Uterus (tissue), 4 donors: ENCODE measurements at places on chromosomes 11 and 22. TPM values are rescaled to one million over a fixed set of nuclear protein-coding genes. Genes with fewer than 3 reads are reported as not detected.

Gene IL10RA
- 6.8 TPM for total RNA-seq

DNA sequence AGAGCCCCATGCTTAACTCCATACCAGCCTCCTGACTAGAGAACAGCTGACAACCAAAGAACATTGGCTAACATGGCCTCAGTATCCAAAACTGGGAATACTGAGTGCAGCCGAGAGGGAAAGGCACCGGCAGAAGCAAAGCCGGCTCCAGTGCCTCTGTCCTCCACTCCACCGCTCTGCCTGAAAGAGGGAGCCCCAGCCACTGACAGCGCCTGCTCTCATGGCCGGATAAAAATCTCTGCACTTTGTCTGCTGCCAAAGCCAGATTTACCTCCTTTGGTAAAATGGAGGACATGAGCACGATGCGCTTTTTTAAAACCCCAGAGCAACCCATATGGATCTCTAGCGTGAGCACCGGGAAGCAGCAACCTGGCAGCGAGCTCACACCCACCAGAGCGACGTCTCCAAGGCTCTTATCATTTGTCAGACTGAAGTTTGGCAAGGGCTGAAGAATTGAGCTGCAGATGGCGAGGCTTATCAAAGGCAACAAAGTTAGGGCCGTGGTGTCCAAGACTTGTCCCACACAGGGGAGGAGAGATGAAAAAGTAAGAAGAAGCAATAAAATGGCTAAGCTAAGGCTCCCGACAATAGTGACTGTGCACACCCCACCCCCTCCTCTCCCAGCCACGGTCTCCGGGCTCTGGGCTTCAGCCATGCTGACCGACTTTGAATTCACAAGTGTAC is 71.4 kb downstream of the EFCAB6 start:
- no peak overlapping the region for H3K4me3 ChIP-seq
- H3K27me3 ChIP-seq = no peaks in the 10 kb centered on the region
- H3K36me3 ChIP-seq = no peaks in the 10 kb centered on the region
- no peaks in the 10 kb centered on the region for H3K4me1 ChIP-seq
- H3K27ac ChIP-seq = no peak overlapping the region
- DNase-seq = no peak

DNA sequence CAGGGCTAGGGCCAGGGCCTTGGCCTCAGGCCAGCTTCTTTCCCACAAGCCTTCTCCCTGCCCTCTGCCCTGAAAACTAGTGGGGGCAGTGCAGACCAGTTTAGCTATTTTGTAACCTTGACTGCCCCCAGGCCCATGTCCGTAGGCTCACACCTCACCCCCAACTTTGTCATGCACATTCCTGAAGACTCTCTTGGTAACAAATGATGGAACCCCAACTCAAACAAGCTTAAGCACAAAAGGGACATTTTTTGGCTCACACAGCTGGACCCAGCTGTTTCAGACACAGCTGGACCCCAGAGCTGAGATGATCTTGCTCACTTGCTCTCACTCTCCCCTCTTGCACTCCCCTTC is 46.6 kb downstream of the KCNQ1OT1 start:
- no peaks in the 10 kb centered on the region for H3K27me3 ChIP-seq
- no peak for DNase-seq
- H3K4me1 ChIP-seq = no peaks in the 10 kb centered on the region
- no peak overlapping the region for H3K27ac ChIP-seq
- no peak overlapping the region for H3K4me3 ChIP-seq

Gene SLC36A4
- 49.4 TPM for total RNA-seq

DNA sequence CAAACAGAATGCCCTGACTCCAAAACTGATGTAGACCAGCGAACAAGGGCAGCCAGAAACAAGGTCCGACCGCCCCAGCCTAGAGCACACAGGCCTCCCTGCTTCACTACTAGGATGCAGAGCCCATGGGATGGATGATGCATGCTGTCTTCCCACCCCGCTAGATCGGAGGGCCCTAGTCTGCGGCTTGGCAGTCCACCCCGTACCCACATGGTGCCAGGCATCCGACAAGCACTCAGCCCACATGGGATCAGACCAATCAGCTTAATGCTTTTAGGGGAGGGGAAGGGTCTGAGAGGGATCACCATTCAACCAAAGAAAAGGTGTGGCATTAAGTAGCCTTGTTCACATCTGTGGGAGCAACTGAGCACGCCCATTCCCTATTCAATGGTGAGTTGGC is 30.6 kb downstream of the PISD start:
- no peaks in the 10 kb centered on the region for H3K27me3 ChIP-seq
- H3K4me3 ChIP-seq = peak overlapping the region; percentile 88
- H3K27ac ChIP-seq = peak overlapping the region; percentile 79
- no peak for DNase-seq
- no peaks in the 10 kb centered on the region for H3K4me1 ChIP-seq

DNA sequence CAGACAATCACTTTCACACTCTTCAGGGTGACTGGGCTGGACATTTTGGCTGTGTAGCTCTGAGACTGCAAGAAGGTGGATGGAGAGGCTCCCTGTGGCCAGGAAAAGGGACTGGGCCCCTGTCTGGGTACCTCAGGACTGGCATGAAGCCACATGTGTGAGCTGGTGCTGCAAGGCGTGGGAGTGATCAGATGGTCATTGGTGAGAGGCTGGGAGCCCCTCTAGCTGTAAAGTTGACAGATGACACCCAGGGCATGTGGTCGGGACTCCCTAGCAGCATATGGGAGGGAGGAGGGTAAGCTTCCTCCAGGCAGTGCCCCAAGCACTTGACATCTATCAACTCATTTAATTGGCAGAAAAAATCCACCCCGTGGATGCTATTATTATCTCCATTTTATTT is 18.9 kb upstream of the CABP2 start:
- H3K4me3 ChIP-seq = no peak overlapping the region
- H3K4me1 ChIP-seq = no peaks in the 10 kb centered on the region
- H3K36me3 ChIP-seq = no peaks in the 10 kb centered on the region
- H3K27ac ChIP-seq = no peak overlapping the region

DNA sequence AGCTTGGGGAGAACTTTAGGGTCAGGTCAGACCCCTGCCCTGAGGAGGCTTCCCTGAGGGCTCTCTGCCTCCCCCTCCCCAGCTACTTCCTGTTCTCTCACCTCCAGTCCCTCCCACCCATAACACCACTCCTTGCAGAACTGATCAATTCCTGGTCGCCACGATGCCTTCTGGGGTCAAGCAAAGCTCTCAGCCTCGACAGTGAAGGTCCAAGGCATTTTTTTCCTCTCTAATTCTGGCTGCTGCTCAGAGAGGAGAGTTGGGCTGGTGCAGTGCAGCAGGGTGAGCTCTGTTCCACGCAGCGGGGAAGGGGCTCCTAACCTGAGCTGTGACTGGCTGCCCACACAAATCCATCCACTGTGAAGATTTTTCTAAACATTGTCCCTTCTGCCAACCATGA is 628.4 kb downstream of the BRD1 start:
- no peak overlapping the region for H3K27ac ChIP-seq
- no peaks in the 10 kb centered on the region for H3K27me3 ChIP-seq
- no peak overlapping the region for H3K4me3 ChIP-seq

Gene NAGA
- 31.2 TPM for total RNA-seq

Gene PARVG
- 5.0 TPM for total RNA-seq

Gene KBTBD3
- 7.7 TPM for total RNA-seq

DNA sequence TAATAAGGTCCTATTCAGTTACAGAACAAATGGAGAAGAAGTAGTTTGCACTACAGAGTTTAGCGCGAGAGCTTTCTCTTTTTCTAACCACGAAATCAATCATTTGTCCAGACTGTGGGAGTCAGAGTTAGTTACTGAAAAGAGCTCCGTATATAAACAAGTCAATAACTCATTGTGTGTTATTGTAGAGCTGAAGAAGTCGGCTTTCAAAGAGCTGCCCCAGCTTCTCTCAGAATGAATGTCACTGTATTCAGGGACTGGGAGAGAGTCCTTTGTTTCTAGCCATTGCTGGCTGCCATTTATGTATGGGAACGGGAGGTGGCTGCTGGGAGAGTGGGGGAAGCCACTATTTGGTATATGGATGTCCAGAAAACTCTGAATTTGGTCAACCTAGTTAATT is 227.8 kb downstream of the DCDC1 start:
- H3K4me1 ChIP-seq = no peaks in the 10 kb centered on the region
- H3K27ac ChIP-seq = no peak overlapping the region
- H3K36me3 ChIP-seq = no peaks in the 10 kb centered on the region

- no peaks in the 10 kb centered on the region for H3K4me1 ChIP-seq
- DNase-seq = no peak
- H3K27me3 ChIP-seq = no peaks in the 10 kb centered on the region
Observed at GRCh38 chr11:132549561-132549960, 982.7 kb downstream of the OPCML start.

- DNase-seq = no peak
- no peak overlapping the region for H3K27ac ChIP-seq
- no peak overlapping the region for H3K4me3 ChIP-seq
- H3K27me3 ChIP-seq = no peaks in the 10 kb centered on the region
- no peaks in the 10 kb centered on the region for H3K4me1 ChIP-seq
Observed at GRCh38 chr11:115170133-115170815, 333.9 kb downstream of the CADM1 start.

Gene C11orf97
- total RNA-seq = not detected

Gene CD3G
- not detected for total RNA-seq

DNA sequence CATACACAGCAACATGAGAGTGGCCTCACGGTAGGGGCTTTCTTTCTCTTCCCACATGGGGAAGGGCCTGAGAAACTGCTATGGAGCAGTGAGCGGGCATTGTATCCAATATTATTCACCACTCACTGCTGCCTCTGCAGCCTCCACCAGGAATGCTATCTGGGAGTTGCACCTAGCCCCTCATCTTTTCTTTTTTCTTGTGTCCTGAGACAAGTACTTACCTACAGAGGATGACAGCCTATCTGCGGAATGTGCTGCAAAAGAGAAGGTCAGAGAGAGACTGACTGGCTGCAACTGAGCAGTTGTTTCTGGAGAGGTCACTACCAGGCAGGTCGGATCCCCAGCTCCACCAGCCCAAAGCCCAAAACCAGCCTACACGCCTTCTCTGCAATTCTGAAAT is 52.1 kb upstream of the HTATIP2 start:
- H3K27me3 ChIP-seq = no peaks in the 10 kb centered on the region
- no peak overlapping the region for H3K4me3 ChIP-seq
- no peaks in the 10 kb centered on the region for H3K4me1 ChIP-seq
- H3K27ac ChIP-seq = no peak overlapping the region

DNA sequence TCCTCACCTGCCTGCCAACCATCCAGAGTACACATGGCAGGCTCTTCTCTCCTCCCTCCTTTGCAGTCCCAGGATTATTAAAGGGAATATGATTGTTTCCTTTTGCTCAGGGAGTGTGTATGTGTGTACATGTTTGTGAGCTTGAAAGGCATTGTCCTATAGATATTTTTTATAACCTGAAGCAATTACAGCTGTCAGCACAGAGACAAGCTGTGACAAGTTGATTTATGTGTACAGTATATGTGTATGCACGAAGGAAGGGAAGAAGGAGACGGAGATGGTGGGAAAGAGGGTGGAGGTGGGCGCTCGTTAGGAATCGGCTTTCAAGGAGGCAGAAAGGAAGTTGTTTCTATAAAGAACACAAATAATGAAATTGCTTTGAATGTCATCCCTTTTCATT is 537.0 kb downstream of the NTM start:
- no peak for DNase-seq
- no peaks in the 10 kb centered on the region for H3K27me3 ChIP-seq
- H3K36me3 ChIP-seq = no peaks in the 10 kb centered on the region
- H3K4me3 ChIP-seq = no peak overlapping the region
- H3K4me1 ChIP-seq = no peaks in the 10 kb centered on the region

Gene KRTAP5-10
- not detected for total RNA-seq

- H3K36me3 ChIP-seq = no peaks in the 10 kb centered on the region
- no peak overlapping the region for H3K4me3 ChIP-seq
- H3K4me1 ChIP-seq = no peaks in the 10 kb centered on the region
- no peak overlapping the region for H3K27ac ChIP-seq
- H3K27me3 ChIP-seq = no peaks in the 10 kb centered on the region
Observed at GRCh38 chr22:27782088-27782487, 19.5 kb downstream of the MN1 start.

Gene SMTNL1
- not detected for total RNA-seq

DNA sequence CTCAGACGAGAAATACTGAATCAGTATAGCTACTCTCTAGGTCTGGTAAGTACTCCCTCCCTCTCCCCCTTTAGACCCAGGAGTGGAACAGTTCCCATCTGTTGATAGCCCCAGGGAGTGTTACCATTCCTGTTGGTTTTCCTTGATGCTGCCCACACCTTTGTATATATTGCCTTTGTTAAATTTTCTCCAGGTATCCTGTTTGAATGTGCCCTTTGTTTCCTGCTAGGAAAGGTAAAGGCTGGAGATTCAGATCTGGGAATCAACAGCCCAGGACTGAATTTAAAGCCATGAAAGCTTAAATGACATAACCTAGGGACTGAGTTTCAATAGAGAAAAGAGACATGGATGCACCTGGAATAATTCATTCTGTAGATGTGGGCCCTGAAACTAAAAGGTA is 68.3 kb downstream of the CCDC83 start:
- no peaks in the 10 kb centered on the region for H3K4me1 ChIP-seq
- no peak overlapping the region for H3K27ac ChIP-seq
- H3K4me3 ChIP-seq = no peak overlapping the region
- H3K27me3 ChIP-seq = no peaks in the 10 kb centered on the region
- no peak for DNase-seq

Gene C11orf16
- not detected for total RNA-seq

DNA sequence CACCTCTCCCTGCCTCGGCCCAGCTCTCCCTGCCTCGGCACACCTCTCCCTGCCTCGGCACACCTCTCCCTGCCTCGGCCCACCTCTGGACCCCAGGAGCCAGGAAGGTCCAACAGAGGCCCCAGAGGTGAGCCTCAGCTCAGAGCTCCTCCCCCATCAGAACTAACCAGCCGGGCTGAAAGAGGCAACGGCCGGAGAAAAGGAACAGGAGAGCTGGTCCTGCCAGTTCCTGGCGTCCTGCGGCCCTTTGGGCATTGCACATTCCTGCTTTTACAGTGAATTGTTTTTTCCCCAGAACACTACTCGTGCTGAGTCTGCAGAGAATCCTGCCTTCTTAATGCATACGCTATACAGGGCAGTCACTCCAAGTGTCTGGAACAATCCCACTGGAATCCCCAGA is 45.8 kb downstream of the LMO1 start:
- H3K36me3 ChIP-seq = no peaks in the 10 kb centered on the region
- H3K27me3 ChIP-seq = no peaks in the 10 kb centered on the region
- no peak for DNase-seq
- no peaks in the 10 kb centered on the region for H3K4me1 ChIP-seq
- no peak overlapping the region for H3K4me3 ChIP-seq

Gene PHLDA2
- total RNA-seq = not detected

DNA sequence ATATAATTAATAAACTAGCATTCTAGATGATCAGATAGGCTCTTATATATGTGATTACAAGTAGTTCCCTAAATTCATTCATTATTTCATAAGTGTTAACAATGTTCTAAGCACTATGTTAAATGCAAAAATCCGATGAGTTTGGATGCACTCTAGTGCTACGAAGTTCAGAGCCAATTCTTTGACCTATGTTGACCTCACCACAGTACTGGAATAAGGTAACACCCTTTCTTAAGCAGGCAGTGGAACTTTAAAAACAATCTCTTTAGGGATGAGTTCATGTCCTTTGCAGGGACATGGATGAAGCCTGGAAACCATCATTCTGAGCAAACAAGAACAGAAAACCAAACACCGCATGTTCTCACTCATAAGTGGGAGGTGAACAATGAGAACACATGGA is 68.3 kb upstream of the UCP3 start:
- no peak overlapping the region for H3K27ac ChIP-seq
- no peak overlapping the region for H3K4me3 ChIP-seq
- DNase-seq = no peak
- no peaks in the 10 kb centered on the region for H3K36me3 ChIP-seq
- no peaks in the 10 kb centered on the region for H3K27me3 ChIP-seq

Gene RAB39A
- 3.9 TPM for total RNA-seq

- H3K36me3 ChIP-seq = no peaks in the 10 kb centered on the region
- H3K27me3 ChIP-seq = no peaks in the 10 kb centered on the region
- H3K4me3 ChIP-seq = no peak overlapping the region
- H3K27ac ChIP-seq = no peak overlapping the region
Observed at GRCh38 chr11:12281571-12282478, 95.5 kb upstream of the PARVA start.

Gene TRIM49
- total RNA-seq = not detected

Gene RFPL3
- total RNA-seq = not detected
